ENCODE measurements at places on chromosomes 11 and 22. TPM values are rescaled to one million over a fixed set of nuclear protein-coding genes. Genes with fewer than 3 reads are reported as not detected.

C11orf42 gene
- total RNA-seq: not detected

MMP12 gene
- not detected for total RNA-seq

MMP27 gene
- not detected for total RNA-seq

FGF4 gene
- total RNA-seq: not detected

MAJIN gene
- not detected for total RNA-seq

SLC35E4 gene
- total RNA-seq: 4.1 TPM

UBQLN3 gene
- total RNA-seq: 0.71 TPM

OR56A3 gene
- total RNA-seq: not detected

DKK3 gene
- total RNA-seq: 30.0 TPM

Measured in mesothelial cell of epicardium (in vitro differentiated cells).